ENCODE measurements at places on chromosomes 5 and 9.

GRCh38 chr9:82034956-82035731 is 46.6 kb downstream of the SPATA31D1 start:
- no peak for DNase-seq

GRCh38 chr5:54895816-54896341 is 89.5 kb downstream of the ESM1 start:
- peak; percentile 46 for DNase-seq

DNA sequence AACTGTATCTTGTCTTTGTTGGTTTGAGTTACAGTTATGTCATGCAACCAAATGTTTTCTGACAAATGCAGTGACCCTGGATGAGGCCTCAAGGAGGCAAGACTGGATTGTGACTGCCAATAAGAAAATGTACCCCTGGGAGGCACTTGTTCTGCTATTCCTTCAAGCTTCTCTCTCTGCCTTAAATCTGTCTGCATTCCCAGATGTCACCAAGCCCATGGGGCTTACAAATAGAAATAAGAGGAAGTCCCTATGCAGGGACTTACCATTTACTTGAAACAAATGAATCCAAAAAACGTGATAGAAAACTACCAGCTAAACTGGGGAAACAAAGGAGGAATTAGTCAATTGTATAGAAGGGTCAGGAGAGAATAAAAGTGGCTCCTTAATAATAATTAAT is 8.2 kb upstream of the PARP8 start:
- DNase-seq, result no peak

DNA sequence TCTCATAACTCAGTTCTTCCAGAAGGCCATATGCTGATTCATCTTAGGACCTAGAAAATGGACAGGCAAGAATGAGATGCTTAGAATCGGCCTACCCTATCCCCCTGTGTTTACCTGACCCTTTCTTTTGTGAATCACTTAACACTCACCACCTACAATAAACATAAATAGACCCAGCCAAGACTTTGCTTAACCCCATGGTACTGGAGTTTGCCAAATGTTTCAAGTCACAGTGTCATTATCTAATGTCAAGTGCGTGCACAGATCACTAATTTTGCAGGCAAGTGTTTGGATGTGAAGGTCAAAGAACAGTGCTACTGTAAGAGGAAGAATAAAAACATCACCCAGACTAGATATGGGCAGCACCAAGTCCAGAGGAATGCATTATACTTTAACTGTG is 77.5 kb downstream of the GLIS3 start:
- DNase-seq, result no peak

DNA sequence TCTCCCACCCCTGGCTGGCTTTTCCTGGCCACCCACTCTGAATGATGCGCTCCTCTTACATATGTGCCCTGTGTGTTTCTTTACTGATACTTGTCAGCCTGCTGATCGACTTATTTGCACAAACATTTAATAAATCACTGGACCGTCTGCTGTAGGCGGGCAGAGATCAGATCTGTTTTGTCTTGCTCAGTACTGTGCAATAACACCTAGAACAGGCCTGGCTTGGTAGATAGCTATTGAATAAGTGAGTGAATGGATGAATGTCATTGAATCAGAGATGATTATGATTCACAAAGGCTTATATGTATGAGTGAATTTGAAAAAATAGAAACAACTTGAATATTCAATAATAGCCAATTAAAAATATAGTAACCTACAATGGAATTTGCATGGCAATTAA is 165.1 kb downstream of the RGS3 start:
- no peak for DNase-seq

GRCh38 chr9:114288193-114289091 is 34.5 kb upstream of the ORM1 start:
- DNase-seq, result no peak

GRCh38 chr9:95920017-95920416 is 44.5 kb downstream of the ERCC6L2 start:
- DNase-seq, result no peak

DNA sequence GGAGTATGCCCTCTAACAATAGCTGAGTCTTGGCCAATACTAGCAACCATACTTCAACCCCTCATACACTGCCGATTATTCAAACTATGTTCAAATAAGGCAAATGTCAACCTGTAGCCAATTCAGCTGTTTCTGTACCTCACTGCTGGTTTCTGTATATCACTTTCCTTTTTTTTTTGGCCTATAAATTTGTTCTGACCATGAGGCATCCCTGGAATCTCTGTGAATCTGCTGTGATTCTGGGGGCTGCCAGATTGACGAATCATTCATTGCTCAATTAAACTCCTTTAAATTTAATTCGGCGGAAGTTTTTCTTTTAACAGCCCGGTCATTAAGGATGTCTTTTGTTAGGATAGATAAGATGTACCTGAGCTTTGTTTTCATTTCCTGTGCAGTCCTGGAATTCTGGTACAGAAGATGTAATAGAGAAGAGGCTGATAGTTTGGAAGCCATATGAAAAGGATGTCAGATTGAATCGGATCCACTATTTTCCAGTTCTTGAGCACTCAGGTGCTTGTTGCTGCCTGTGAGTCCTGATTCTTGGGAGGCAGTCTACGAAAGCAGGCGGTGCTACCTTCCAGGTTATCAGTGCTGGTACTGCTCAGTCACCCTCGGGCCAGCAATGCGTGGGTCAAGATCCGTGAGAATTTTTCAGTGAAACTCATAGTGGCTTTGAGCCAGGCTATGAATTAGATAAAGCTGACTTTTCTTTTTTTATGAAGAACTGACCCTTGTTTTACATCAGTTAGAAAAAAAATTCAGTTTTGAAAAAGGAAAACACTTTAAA is 106.2 kb upstream of the TUT7 start:
- DNase-seq, result no peak

DNA sequence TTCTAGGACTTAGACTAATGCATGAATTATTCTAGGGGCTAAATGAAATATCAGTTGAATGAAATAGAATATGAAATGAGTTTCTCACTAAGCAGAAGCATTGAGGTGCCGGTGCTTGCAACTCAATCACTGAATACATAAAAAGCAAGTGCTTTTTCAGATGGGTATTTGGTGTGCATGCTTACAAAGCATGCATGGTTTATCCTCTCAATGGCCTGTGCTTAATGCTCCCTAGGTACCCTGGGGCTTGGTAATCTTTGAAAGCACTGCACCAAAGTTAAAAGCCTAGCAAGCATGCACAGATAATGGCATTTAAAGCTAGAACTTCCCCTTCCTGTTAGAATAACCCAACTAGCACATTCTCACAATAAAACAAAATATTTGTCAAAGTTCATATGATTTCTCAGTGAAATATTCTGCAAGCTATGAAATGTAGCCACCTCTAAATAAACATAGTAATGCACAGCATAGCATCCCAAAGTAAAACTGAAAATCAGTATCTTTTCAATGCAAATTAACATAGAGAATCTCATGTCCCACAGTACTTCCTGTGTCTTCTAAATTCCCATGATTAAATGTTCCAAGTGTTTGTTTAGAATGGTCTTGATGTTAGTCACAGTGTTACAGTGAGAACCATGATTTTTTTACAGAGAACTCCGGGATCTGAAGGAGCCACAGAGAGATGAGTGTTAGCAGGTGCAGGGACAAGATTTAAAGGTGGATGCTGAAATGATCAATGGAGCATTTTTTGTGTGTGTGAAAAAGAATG is 143.4 kb upstream of the CDH6 start:
- no peak for DNase-seq

DNA sequence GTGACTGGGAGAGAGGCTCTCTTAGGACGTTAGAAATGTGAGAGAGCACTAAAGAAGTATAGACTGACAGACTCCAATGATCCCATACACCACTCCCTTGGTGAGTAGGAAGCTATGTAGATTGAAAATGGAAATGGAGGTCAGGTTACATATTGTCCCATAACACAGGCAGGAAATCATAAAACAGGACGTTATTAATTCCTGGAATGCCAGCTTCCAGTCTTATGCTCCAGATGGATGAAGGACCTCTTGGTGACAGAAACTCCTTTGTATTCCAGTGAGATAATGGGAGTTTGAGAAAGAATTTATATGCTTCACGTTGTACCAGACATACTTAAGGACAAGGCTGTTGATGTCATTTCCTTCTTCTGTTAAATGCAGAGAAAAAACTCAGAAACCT is 338.2 kb upstream of the ITGA1 start:
- DNase-seq, result no peak

DNA sequence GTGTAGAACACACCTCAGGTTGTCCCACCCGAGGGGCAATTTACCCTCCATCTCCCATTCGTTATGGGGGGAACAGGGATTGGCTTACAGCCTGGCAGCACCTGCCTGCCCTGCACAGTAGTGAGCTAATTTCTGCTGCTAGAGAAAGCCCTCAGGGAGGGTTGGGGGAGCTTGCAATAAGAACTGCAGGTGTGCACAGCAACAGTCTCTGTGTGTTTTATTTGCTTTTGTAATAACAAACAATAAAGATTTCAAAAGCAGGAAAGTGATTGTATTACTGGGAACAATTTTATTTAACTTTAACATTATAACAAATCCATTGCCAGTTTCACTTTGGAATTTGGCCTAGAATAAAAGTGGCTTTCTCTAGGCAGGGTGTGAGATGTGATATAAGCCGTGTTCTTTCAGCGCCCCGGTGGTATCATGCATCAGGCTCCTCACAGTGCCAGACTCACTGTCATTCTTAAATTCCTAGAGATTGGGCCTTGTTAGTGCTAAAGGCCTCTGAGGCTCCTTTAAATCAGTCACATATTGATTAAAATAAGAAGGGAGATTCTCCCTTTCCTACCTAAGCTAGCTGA is 81.1 kb downstream of the RMI1 start:
- DNase-seq, result no peak

- DNase-seq, result peak; percentile 49
Measured at GRCh38 chr5:97534166-97534565, 351.1 kb upstream of the RIOK2 start.

DNA sequence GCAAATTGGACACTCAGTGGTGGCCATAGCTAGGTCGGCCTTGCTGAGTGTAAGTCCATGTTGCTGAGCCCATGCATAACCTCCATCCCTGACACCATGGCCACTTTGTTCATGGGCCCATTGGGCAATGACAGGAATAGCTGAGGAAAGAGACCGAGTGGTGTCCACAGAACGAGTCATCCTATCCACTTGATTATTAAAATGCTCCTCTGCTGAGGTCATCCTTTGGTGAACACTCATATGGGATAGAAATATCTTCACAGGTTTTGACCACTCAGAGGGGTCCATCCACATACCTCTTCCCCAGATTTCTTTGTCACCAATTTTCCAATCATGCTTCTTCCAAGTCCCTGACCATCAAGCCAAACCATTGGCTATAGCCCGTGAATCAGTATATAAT is 63.6 kb downstream of the PPIC start:
- DNase-seq, result no peak

- no peak for DNase-seq
Measured at GRCh38 chr5:72625332-72625731, 118.1 kb upstream of the ZNF366 start.
